ENCODE measurements at places on chromosomes 4 and X.
A peak's percentile ranks its signal among the peaks of the same experiment; 100 is the strongest.

- DNase-seq, result no peak
Observed at GRCh38 chrX:153458476-153458875, 11.9 kb downstream of the HAUS7 start.

DNA sequence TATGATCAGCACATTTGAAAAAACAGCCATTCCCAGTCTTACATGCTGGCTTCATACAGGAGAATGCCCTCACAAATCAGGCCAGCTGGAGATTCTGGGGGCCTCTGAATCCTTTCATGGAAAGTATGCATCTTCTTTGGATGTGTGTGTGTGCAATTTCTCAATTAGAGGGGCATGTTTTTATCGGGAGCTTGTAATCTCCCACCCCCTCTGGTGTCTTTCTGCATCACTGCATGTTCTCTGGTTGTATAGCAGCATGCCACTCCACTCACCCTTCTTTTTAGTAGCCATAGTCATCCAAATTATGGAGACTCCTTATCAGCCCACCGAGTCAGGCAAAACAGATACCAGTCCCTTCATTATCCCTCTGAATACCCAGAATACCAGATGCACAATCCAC lies 282.2 kb upstream of the SLIT2 start:
- DNase-seq, result no peak

DNA sequence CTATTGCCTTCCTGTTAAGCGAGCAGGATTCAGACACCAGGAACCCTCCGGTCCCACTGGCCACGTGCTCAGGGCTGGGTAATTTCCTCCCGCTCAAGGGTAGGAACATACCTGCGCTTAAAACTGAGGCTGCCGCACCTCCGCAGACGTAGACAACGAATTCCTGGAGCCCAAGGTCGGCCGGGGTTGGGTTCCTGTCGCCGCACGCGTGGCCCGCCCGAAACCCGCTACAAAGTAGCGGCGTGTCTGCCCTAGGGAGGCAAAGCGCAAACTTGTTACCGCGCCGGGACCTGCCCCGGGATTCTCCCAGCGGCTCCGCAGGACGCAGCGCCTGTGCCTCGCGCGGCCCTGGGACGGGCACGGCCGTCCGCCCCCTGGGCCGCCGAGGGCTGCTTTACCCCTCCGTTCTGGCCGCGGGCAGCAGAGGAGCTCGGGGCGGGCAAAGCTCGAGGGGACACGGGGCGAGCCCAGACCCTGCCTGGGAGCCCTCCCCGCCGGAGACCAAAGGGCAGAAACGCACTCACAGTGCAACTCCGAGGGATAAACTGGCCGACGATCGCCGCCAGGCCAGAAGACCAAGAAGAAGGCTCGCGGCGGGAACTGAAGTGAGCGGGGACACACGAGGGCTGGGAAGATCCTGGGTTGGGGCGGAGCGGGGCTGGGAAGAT lies at the start of gene ERVMER34-1:
ERVMER34-1 (minus strand) TSS at position 607 of the 668 bp plus-strand sequence. CDS start 5,905 bp downstream, outside the sequence.
- no peak for DNase-seq

DNA sequence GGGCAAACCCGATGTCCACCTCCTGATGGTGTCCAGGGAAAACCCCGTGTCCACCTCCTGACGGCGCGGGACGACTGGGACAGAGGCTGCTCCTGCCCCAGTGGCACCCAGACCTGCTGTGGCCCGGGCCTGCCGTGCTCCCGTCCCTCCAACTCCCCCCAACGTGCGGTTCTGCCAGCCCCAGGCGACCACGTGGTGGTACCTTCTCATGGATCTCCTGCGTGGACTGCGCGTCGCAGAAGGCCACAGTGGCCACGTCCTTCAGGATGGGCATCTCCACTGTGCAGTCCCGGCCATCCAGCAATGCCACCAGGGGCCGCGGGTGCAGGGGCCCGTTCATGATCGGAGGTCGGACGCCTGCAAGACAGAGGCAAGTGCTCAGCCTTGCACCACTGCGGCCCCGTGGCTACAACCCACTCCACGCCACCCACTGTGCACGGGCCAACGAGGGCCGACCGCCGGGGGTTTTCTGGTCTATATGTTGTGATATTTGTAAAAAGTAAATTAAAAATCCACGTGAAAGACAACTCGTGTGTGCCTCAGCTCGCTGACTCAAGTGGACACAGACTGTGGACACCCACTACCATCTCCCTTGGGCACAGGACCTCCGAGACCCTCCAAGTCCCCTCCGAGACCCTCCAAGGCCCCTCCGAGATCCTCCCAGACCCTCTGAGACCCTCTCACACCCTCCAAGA lies 10.8 kb downstream of the CTBP1 start:
- DNase-seq, result no peak

DNA sequence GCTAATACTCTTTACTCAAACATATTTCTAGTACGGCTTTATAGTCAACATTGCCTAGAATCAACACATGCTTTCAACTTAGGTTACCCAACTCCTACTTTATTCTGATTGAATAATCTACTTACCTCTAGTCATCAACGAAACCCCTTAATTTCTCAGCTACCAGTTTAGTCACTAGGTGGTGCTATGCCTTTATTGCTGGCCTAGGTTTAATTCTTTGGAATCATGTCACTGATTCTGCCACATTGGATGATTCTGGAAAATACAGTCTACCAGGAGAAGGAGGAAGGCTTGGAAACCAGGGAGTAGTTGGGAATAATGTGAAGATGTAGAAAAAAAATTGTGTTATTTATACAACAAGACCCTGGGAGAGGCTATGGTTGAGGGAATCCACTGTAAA lies 167.7 kb downstream of the DCAF12L2 start:
- peak; percentile 2 for DNase-seq

GRCh38 chrX:16067886-16068515 lies 55.4 kb upstream of the GRPR start:
- no peak for DNase-seq

DNA sequence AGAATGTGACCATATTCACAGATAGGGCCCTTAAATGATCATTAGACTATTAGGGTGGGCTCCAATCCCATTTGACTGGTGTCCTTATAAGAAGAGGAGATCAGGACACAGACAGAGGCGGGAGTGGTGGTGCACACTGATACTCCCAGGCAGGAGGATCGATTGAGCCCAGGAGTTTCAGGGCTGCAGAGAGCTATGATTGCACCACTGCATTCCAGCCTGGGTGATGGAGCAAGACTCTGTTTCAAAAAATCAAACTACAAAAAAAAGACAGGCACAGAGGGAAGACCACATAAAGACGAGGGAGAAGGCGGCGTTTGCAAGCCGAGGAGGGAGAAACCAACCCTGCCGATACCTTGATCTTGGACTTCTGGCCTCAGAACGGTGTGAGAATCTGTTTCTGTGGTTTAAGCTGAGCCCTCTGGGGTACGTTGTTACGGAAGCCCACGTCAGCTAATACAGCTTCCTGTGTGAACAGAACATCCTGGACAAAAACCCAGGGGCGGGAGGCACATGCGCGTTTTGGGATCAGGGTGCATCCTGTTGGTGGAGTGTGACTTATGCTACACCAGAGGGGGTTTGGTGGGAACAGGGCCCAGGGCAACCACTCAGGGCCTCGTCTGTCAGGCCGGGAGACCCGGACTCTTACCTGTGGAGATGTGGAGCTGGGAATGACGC lies 211.8 kb upstream of the PSAPL1 start:
- DNase-seq, result no peak

DNA sequence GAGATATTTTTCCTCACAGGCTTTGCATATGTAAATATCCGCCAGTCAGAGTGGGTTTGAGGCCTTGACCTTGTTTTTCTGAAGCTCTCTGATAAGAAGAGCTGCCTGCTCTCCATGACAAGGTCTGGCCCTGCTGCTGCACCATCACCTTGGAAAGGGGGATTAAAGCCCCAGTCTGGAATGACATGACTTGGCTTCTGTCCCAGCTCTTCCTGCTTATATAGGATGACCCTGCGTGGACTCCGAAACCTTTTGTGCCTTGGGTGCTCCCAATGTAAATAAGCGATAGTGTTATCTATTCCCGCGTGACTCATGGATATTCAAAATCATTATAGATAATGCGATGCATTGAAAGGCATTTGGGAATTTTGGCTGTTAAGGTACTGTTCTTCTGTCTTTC lies 139.3 kb downstream of the BMPR1B start:
- no peak for DNase-seq

DNA sequence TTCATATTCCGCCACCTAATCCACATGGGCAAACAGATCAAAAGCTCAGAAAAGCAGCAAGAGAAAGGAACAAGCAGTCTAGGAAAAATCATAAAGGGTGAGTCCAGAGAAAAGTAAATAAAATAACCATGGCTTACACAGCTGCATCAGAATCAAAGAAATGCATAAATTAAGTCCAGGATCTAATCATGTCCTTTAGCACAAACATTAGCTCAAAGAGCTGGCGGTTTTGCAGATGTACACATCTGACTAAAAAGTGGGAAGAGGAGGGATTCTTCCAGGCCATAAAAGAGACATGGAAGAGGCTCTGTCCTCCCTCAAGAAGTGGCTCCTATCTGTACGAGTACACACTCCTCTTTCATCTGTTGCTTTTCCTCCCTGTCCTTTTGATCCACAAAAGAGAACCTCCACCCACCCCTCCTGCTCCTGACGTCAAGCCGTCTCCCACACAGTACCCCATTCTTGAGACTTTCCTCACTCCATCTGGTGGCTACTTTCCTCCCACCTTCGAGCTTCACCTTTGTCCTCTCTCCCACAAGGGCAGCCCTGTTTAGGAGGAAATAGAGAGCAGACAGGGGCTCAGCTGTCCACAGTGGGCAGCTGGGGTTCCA lies 92.5 kb downstream of the RASL11B start:
- DNase-seq, result no peak
